ENCODE measurements at places on chromosomes 1 and 21.
A peak's percentile ranks its signal among the peaks of the same experiment; 100 is the strongest.

- no peak for DNase-seq
Measured at GRCh38 chr1:7407544-7407895, 363.6 kb upstream of the VAMP3 start.

- no peak for DNase-seq
Measured at GRCh38 chr1:86868477-86868876, 45.4 kb downstream of the SELENOF start.

DNA sequence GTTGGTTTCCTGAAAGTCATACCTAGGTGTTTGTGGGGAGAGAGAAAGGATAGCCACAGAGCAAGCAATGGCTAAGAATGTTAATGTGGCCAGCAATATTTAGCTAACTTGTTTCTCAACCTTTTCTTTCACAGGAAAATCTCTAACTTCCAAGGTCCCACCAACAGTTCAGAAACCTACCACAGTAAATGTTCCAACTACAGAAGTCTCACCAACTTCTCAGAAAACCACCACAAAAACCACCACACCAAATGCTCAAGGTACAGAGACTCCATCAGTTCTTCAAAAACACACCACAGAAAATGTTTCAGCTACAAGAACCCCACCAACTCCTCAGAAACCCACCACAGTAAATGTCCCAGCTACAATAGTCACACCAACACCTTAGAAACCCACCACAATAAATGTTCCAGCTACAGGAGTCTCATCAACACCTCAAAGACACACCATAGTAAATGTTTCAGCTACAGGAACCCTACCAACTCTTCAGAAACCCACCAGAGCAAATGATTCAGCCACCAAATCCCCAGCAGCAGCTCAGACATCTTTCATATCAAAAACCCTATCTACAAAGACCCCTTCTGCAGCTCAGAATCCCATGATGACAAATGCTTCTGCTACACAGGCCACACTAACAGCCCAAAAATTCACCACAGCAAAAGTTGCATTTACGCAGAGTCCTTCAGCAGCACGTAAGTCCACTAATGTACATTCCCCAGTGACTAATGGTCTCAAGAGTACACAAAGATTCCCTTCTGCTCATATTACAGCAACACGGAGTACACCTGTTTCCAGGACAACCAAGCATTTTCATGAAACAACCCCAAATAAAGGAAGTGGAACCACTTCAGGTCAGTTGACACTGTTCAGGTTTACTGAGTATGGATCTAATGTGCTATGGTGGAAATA is 15.3 kb downstream of the CD55 start:
- peak; percentile 62 for DNase-seq

GRCh38 chr21:35096959-35097358 is 47.9 kb upstream of the RUNX1 start:
- DNase-seq: no peak

- no peak for DNase-seq
Measured at GRCh38 chr1:245960171-245960570, 546.9 kb downstream of the SMYD3 start.

DNA sequence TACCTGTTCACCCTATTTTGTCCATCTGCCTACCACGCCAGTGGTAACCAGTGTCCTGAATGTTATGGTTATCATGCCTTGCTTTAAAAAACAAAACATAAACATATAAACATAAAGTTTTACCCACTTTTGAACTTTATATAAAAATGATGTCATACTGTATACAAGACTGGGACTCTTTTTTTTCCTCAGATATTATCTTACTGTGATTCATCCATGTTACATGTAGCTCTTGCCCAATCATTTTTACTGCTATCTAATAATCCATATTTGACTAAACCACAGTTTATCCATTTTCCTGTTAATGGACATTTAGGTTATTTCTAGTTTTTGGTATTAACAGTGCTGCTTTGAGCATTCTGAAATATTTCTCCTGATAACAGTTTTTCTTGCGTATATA is 78.8 kb downstream of the GPR161 start:
- DNase-seq: no peak

- DNase-seq: no peak
Measured at GRCh38 chr1:32791881-32792280, 25.3 kb downstream of the YARS1 start.

DNA sequence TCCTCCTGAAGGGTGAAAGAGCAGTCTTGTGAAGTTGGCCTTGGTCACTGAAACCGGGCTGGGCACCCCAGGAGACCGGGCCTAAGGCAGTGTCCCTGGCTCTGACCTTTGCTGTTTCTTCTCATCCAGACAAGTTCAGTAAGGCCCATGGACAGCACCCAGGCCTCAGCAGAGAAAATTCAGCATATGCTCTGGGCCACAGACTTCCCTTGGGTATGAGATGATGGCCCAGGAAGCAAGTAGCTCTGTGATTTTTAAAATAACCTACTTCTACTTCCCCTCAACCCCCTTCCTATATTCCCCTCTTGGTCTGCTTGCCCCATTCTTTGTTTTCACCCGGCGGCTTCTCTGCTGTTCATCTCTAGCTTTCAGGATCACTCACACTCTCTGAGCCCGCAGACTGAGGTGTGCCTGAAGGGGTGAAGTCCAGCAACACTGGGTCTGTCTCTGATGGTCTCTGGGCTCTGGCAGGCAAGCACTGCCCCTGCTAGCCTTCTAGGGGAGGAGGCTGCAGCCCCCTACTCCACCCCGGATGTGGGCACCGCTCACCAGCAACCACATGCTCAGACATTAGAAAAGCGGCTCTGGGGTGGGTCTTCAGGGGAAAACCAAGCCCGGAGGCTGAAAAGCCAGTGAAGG is 2.9 kb upstream of the GPR25 start:
- DNase-seq: no peak

GRCh38 chr1:238153253-238153652 is 262.5 kb upstream of the ZP4 start:
- no peak for DNase-seq
